ENCODE measurements at places on chromosomes 16 and 17. TPM values are rescaled to one million over a fixed set of nuclear protein-coding genes. Genes with fewer than 3 reads are reported as not detected.

DNA sequence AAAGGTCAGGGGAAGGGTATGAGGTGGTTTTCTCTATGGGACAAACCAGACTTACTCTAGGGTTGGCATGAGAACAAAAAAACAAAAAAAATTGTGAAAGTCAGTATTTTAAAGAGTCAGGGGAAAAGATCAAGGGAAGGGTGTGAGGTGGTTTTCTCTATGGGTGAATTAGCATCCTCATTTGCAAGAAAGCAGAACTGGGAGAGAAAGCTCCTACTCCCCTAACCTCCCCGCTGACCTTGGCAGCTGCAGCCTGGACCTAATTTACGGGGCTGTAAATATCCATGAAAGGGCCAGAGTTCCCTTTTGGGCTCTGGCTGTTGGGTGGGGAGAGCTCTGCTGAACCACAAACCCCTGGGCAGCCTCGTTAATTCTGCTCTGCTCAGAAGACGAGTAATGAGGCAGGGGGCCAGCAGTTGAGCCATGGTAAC is 10.6 kb downstream of the RHBDL3 start:
- DNase-seq, result no peak

COX6A2 gene
- 393 TPM for total RNA-seq

CMTM4 gene
- 11.6 TPM for total RNA-seq

SRL gene
- total RNA-seq, result 598 TPM

DNA sequence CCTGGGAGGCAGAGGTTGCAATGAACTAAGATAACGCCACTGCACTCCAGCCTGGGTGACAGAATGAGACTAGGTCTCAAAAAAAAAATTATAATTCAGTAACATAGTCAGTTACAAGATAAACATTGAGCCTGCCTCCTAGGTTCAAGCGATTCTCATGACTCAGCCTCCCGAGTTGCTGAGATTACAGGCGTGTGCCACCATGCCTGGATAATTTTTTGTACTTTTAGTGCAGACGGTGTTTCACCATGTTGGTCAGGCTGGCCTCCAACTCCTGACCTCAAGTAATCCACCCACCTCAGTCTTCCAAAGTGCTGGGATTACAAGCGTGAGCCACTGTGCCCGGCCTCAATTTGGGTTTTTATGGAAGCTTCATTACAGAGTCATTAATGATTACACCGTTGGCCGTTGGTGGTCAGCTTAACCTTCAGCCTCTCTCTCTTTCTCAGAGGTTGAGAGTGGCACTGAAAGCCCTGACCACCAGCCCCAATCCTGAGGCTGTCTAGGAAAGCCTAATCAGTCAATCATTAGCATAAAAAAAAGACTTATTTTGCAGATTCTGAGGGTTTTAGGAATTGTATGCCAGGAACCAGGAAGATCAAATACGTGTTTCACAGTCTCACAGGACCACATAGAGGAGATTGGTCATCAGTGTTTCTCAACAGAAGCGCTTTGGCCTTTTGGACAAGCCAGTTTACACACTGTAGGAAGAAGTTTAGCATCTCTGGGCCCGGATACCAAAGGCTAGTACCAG is 1.3 kb upstream of the LRRC37A3 start:
- no peak for DNase-seq

- no peak for DNase-seq
Observed at GRCh38 chr16:86041807-86042206, 142.8 kb downstream of the IRF8 start.

PRAC1 gene
- total RNA-seq, result not detected

GRCh38 chr16:62543516-62543915 is 507.3 kb upstream of the CDH8 start:
- no peak for DNase-seq

Data from heart left ventricle (tissue), 16 donors.